COR-L47 (cell line): ENCODE measurements at places on chromosomes 6 and 20.
A peak's percentile ranks its signal among the peaks of the same experiment; 100 is the strongest.

DNA sequence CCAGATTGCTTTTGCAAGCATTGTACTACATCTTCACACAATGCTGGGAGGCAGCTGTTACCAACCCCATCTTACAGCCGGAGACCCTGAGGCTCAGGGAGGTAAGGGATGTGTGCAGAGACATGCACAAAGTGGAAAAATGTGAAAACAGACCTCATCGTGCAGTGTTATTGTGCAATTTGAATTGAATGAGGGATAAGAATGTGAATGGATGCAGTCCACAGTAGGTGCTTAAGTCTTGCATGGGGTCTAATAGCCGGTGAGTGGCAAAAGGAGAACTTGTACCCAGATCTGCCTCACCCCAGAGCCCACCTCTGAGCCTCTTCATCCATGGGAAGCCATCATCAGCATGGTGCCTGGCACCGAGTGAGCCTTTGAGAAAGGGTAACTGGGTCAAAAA lies 42.1 kb downstream of the SLC52A3 start:
- DNase-seq: no peak

DNA sequence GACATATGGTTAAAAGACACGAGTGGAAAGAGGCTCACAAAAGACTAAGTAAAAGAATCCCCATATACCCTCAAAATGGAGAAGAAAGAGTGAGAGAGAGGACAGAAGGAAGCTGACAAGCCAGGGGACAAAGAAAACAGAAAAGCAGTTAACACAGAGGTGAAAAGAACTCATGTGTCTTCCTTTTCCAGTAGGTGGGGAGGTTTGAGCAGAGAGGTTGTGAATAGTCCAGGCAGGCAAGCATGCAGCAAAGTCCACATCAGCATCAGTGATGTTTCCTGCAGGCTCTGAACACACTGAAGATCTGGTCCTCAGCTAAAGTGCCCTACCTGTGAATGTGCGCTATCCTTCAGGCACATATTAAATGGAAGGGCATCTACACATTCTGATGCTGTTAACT lies 196.5 kb upstream of the IRAK1BP1 start:
- DNase-seq: no peak

DNA sequence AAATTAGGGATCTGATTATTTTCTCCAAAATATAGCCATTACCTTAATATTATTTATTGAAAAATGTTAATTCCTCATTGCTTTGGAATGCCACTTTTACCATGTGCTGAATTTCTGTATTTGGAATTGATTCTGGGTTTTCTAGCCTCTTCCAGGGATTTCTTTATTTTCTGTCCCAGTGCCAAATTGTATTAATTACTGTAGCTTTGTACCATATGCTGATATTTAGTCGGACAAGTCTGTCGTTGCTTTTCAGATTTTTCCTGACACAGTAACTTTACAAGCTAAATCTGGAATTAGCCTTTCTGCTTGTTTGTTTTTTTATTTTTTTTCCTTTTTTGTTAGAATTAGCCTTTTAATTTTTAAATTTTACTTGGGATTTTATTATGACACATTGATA lies 10.9 kb upstream of the TMEM14B start:
- DNase-seq: no peak

GRCh38 chr6:20791944-20792343 lies 257.7 kb downstream of the CDKAL1 start:
- DNase-seq: peak; percentile 56

DNA sequence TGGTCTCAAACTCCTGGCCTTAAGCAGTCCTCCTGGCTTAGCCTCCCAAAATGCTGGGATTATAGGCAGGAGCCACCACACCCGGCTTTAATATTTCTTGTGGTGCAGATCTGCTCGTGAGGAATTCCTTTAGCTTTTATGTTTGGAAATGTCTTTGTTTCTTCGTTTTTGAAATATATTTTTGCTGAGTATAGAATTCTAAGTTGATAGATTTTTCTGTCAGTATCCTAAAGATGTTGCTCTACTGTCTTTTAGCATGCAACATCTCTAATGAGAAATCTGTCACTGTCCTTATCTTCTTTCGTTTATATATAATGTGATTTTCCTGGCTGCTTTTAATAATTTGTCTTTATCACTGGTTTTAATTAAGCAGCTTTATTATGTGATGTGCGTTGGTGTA lies 75.1 kb downstream of the ZFAND3 start:
- no peak for DNase-seq

GRCh38 chr6:5638666-5639065 lies 368.1 kb downstream of the NRN1 start:
- DNase-seq: no peak

- DNase-seq: no peak
Measured at GRCh38 chr6:142728910-142729481, 216.0 kb downstream of the HIVEP2 start.

DNA sequence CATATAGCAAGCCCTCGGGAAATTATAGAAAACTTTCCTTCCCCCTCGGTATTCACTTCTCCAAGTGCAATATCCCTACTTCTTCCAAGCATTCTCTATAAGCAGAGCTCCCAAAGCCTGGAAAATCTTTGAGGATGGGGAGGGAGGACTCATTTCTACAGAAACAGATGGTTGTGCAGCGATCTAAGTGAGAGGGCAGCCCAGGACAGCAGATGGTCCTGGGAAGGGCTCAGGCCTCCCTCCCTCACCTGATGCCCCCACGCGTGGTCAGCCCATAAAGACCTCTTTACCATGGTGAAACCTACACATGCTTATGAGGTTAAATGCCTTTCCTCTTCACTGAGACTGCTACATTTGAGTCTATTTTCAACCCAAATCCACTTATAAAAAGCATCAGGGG lies 319.6 kb upstream of the QKI start:
- DNase-seq: no peak

DNA sequence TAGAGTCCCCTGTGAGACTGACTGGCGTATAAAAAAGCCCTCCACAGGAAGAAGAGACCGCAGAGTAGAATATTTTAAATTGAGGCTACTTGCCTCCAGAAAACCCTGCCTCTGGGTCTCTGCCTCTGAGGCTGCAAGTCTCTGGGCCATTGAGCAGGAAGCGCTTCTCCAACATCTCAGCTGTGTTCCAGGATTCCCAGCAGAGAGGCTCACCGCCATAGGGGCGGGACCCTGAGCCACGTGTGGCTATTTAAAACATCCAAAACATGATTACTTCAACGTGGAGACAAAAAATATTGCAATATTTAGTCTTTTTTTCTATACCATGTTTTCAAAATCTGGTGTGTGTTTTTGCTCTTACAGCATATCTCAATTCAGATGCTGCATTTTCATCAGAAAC lies 59.4 kb downstream of the GNAS-AS1 start:
- no peak for DNase-seq

DNA sequence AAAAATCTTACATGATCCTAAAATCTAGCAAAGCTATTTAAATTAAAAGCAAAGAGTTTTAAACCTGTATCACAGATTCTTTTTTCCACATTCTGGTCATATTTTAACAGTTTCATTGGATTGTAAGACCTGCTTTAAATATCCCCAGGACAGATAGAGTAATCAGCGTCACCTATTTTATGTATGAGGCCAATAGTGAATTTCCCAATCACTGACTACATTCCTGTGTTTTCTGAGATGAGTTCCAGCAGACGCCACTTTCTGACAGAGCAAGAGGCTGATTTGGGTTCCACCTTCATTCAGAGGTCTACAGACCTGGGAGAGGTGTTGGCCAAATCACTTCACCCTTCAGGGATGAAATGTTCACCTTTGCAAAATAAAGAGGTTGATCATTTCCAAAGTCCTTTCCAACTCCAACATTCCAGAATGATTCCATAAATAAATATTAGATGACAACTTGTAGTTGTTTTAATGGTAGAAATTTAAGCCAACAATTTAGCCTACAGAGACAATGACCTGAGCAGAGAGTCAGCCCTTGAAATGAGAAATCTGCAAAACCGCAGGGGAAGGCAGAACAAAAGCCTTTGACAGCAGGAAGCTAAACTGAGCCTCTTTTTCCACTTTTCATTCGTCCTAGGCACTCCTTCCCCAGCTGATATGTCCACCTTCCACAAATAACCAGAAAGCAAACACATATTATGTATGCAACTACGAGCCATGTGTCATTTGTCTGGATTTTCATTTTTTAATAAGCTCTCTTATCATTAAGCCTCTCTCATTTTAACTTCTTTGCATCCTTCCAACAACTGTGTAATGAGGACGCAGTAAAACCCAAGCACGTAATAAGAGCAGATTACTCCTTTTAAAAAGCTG lies 105.2 kb downstream of the TFAP2A start:
- peak; percentile 22 for DNase-seq

- peak; percentile 69 for DNase-seq
Measured at GRCh38 chr20:20837574-20838021, 125.2 kb upstream of the RALGAPA2 start.

DNA sequence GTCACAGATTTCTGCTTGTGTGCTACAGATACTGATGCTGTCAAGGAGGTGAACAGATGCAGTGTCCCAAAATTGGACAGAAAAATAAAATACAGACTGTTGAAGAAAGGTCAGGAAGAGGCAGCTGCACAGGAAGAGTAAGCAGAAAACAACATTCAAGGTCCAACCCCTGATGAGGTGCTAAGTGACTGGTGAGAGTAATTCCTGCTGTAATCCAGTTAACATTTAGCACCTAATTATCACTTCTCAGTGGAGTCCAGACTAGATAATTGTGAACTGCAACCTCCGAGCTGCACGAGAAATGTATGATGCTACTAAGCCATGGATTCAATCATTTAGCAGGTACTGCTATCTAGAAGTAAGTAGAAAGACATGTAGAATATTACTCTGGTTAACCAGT lies 36.3 kb upstream of the NRSN1 start:
- no peak for DNase-seq

DNA sequence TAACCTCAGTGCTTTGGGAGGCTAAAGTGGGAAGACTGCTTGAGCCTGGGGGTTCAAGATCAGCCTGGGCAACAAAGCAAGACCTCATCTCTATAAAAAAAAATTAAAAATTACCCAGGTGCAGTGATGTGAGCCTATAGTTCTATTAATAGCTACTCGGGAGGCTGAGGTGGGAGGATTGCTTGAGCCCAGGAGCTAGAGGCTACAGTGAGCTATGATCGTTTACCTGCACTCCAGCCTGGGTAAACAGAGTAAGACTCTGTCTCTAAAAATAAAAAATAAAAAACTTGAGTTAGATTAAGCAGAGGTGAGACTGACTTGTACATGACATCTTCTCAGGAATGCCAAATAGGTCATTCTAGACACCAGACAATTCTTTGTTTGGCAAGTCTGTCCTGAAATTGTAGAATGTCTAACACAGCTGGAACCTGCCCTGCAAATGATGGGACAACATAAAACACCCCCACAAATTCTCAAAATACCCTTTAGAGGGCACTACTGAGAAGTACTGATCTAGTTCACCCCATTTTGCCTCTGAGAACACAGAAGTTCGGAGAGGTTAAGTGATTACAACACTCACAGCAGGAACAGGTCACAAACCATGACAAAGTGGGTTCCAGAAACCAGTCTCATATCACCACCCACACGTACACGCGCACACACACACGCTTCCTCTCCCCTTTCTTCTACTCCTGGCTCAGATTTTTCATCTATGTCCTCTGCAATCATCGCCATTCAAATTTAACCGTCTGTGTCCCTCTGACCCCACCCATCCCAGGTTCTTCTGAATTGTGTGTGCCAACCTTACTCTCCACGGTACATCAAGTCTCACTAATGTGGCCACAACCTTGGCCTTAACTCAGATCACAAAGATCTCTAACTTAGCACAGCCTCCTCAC lies 38.3 kb downstream of the ARHGAP18 start:
- no peak for DNase-seq

- DNase-seq: no peak
Measured at GRCh38 chr6:6412221-6412620, 91.8 kb upstream of the F13A1 start.

GRCh38 chr6:168181876-168182275 lies 102.9 kb upstream of the FRMD1 start:
- no peak for DNase-seq

GRCh38 chr6:93393554-93394074 lies 25.7 kb downstream of the EPHA7 start:
- DNase-seq: no peak

DNA sequence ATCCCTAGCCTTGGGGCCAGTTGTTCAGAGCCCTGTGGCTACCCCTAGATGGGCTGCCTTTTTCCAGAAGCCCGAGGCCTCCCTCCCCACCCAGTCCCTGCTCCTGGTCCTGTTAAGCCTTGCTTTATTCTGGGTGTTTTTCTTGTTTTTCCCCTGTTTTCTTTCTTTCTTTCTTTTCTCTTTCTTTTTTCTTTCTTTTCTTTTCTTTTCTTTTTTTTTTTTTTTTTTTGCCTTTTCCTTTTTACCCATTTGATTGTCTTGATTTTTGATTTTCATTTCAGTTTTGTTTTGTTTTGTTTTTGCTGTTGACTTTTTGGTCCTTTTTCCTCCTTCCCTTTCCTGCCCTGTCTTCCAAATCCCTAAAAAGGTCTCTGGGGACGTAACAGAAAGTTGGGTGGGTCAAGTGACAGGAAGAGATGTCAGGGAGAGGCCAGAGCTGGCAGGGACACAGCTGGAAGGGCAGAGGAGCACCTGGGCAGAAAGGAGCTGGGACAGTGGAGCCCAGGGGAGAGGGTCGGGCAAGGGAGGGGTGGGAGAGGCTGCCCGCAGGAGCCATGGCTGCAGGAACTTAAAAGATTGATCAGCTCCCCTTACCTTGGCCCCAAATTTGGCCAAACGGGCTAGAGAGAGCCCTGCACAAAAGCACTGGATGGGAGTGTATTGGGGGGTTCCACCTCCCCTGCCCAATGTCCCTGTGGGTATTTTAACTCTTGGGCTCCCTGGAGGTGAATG lies 27.6 kb downstream of the MYH7B start:
- no peak for DNase-seq

GRCh38 chr6:142728364-142728763 lies 216.6 kb downstream of the HIVEP2 start:
- DNase-seq: peak; percentile 77

- no peak for DNase-seq
Measured at GRCh38 chr6:113291751-113292445, 565.2 kb upstream of the MARCKS start.

GRCh38 chr20:25325997-25326396 lies 64.6 kb downstream of the ABHD12 start:
- DNase-seq: no peak

DNA sequence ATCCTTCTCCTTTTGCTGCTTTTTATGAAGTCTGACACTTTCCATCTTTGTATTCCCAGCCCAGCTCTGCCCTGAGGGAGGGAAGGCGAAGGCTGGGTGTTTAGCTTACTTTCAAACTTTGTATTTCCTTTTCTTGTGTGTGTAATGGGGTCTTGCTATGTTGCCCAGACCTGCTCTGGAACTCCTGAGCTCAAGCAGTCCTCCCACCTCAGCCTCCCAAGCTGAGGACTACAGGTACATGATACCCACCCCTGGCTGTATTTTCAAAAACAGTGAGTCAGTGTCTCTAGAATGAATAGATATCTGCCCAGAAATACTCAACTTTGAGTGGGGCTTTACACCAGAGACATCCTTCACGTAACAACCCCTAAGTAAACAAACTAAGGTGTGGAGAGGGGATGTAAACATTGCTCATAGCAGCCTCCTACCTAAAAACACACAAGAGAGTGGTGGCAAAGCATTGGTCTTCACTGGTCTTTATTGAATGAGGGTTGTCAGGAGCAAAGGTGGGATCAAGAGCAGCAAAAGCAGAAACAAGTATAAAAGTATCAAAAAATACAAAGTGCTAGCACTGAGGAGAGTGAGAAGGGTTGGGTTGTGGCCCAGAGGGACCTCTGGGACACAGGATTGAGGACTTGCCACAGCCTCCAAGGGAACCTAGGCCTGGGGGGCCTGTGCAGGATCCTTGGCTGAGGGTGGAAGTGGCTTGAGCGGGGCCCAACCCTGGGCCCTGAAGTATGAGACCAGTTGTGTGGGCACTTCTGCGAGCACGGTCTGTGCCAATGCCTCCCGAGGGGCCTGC lies 10.2 kb downstream of the SPAG4 start:
- no peak for DNase-seq
